Stimulated activated CD4-positive, alpha-beta T cell treated with anti-CD3 and anti-CD28 coated beads, Interleukin-1b, Interleukin-23, amount 100 ng/mL, for 48 hours (primary cell): ENCODE measurements at places on chromosomes 12 and 14.

DNA sequence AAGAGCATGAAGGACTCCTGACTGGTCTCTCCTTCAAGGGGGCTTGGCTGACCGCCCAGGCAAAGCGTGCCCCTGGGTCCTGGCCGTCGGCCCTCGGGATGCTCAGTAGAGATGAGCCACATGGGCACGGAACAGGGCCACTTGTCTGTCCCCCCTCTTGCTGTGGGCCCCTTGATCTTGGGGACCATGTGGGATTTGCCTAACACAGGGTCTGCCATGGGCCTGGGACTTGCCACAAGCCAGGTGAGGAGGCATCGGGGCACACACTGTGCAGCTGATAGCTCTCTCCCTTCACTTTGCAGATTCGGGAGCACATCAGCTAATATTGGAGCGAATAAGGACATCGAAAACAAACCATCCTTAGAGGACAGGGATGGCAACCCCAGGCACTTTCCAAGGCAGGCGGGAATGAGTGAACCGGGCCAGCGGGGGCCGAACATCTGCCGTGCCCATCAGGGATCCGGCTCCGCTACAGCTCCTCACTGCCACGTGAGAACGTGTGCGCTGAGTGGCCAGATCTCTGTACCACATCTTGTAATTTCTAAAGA is 88.1 kb downstream of the PIWIL1 start:
- no peak for DNase-seq

DNA sequence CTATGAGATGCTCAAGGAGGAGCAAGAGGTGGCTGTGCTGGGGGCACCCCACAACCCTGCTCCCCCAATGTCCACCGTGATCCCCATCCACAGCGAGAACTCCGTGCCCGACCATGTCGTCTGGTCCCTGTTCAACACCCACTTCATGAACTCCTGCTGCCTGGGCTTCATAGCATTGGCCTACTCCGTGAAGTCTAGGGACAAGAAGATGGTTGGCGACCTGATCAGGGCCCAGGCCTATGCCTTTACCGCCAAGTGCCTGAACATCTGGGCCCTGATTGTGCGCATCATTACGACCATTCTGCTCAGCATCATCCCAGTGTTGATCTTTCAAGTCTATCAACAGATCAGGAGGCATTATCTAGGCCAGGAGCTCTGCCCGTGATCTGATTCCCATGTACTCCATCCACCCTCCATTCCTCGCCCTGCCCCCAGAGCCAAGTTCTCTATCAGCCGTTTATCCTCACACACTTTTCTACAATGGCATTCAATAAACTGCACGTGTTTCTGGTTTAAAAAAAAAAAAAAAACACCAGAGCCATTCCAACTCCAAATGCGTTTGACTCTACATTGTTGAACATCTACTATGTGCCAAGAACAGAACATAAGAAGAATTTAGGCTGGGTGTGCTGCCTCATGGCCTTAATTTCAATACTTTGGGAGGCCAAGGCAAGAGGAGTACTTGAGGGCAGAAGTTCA is 17.5 kb downstream of the ATXN2 start:
- no peak for DNase-seq

GRCh38 chr14:96039633-96040311 is 610 bp downstream of the C14orf132 start:
- DNase-seq = no peak

- DNase-seq = no peak
Observed at GRCh38 chr12:51915951-51916350, 8.6 kb downstream of the ACVRL1 start.

DNA sequence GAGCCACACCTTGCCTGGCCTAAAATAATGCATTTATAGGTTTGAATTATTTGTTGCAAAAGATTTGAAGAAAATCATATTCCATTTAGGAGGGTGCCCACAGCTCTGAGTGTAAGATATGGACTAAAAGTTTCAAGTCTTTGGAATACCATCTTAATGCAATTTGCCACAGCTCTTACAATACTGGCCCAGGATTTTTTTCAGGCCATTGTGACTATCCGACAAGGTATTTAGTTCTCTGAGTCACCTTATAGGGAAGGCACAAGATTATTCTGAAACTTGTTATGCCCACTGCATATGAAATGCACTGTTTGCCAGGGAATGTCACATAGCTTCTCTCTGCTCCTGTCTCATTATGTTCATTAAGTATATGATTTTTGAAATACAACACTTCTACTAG is 29.6 kb upstream of the SLC6A13 start:
- DNase-seq = no peak

DNA sequence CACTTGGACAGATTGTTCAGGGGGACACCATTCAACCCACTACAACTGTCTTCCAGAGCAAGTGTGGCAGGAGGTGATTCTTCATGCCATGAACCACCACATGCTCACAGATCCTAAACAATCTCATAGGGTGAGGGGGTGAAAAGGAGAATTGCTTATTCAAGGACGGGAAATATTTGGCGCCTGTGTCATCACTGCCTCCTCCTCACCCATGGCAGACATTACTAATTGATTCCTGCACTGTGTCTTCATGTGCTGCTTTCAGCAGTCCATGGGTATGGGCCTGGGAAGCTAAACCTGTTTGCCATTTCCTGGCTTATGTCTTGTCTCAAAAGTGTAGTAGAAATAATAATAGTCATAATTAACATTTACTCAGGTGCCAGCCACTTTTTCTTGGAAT is 31.3 kb downstream of the MMAB start:
- DNase-seq = no peak

GRCh38 chr12:52029685-52030084 is 21.6 kb upstream of the NR4A1 start:
- DNase-seq = no peak

DNA sequence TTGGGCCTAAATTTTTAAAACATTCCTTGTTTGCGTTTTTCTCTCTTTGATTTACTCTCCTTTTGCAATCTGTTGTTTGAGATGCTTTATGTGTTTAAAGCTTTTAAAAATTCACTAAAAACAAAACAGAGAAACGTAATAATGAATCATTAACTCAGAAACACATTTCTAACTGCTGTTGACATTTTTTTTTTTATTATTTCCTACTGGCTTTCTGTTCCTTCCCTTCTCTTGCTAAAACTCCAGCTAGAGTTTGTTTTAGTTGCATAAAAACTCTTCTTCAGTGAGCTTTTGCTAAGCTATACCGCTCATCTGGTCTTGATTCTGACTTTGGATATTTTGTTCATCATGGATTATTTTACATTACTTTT is 29.0 kb upstream of the SRGAP1 start:
- DNase-seq = no peak

DNA sequence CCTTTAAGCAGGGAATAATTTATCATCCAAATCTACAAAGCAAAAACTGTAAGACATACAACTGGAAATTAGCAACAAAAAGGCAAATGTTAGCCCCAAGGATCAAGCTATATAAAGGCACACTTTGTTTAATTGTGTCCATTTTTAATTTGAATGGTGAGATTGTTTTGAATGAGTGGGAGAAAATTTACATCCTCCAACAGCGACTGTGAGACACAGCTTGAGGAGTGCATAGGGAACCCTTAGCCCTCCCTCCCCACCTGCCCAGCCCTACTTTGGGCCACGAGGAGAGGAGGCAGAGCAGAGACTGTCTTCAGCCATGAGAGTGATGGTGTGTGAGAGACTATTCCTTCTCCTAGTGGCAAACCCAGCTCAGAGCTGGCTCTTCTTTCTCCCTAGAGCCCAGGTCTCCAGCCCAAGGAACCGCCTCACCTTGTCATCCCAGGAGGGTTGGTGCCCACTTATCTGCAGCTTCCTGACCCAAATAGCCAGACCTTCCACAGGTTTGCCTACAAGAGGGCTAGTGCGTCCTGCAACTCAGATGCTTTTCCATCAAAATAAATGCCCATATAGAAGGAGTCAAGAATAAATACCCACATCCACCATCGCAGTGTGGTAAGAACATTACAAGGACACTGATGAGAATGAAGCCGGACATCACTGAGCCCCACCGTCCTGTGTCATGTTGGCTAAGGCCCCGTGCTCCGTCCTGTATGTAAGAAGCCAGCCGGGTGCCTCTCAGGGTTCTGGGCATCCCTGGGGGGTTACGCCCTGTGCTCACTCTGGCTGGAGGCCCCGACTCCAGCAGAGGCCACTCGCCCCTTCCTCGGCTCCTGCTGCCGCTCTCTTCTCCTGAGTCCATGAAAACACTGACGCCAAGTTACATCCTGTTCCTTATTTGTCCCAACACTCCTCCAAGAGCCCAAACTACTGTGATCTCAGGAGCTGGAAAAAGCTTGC is 36.4 kb upstream of the C14orf180 start:
- no peak for DNase-seq

DNA sequence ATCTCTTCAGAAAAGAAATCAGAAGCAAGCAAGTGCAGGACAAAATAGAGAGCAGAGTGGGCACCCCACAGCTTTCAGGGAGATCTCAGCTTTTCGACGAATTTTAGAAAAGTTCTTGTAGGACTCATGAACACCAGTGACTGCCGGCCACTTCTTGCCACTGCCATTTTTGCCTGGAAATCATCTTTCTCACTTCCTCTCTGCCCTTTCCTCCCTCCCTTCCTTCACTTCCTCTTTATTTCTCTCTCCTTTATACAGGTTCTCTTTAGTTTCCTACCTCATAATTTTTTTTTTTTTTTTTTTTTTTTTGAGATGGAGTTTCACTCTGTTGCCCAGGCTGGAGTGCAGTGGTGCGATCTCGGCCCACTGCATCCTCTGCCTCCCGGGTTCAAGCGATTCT is 185.6 kb downstream of the APAF1 start:
- no peak for DNase-seq

- no peak for DNase-seq
Observed at GRCh38 chr12:82841487-82841904, 154.8 kb downstream of the TMTC2 start.

- no peak for DNase-seq
Observed at GRCh38 chr12:14244876-14245669, 120.4 kb upstream of the ATF7IP start.
